Tibial artery (tissue), 4 donors: ENCODE measurements at places on chromosomes 4 and X.

- no peak for DNase-seq
- no peaks in the 10 kb centered on the region for H3K36me3 ChIP-seq
- H3K27me3 ChIP-seq = no peaks in the 10 kb centered on the region
- H3K27ac ChIP-seq = no peak overlapping the region
- H3K4me3 ChIP-seq = no peak overlapping the region
Observed at GRCh38 chr4:26648260-26648659, 64.4 kb downstream of the TBC1D19 start.

DNA sequence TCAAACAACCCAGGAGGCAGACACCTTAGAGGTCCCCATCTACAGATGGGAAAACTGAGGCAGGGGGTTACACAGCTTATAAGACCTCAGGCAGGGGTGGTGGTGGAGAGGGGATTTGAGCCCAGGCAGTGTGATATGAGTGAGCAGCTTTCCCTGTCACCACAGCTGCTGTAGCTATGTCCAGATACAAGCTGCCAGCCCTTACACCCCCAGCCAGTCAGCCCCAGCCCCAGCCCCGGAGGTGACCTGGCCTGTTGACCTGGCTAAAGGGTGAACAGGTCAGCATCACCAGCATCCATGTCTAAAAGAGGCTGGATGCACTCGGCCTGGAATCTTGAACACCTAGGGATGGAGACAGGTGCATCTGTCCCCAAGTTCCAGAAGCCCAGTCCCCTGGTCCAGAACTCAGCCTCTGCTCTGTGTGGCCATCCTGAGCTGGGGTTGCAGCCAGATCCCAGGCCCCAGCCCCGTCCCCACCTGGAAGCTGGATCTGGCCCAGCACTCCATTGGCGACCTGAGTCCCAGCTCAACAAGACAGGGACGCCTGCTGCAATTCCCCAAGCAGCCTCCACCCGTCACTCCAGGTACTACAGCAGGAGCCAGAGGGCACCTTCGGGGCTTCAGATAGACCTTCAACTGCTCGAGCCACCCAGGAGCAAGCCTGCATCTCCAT lies 89.5 kb downstream of the JAKMIP1 start:
- H3K27ac ChIP-seq = no peak overlapping the region
- H3K4me3 ChIP-seq = no peak overlapping the region
- peaks cover 47% of the 10 kb centered on the region for H3K27me3 ChIP-seq

DNA sequence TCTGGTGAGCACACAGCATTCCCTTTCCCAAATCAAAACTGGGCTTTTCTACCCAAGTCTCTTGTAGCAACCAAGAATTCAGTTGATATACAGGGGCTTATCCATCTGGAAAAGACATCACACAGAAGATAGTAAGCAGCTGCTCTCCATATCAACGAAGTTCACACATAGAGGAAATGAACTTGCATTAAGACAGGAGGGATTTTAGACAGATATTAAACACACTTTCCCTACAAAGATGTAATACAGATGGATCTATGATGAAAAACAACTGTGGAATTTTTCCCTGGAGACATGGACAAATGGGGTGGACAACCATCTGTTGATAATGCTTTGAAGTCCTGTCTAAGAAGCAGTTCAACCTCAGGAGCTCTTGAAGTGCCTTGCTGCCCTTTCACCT lies 9.8 kb upstream of the PDE5A start:
- DNase-seq = no peak
- H3K27ac ChIP-seq = no peak overlapping the region
- no peak overlapping the region for H3K4me3 ChIP-seq

DNA sequence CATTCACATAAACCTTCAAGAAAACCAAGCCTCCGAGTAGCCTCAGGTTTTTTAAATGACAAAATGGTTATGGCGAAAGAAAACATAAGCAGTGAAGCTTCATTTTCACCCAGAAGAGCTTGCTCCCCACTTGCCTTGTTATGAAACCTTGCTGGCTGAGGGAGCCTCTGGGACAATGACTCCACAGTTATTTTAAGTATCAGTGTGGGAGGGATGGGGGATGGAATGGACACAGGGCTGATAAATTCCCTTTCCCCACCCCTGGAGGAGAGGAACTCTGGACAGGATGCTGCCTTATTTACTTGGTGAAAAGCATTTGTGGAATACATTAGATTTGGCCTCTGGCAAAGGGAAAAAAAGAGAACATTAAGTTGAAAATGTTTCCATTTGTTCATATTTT lies 220.7 kb upstream of the CNKSR2 start:
- H3K27me3 ChIP-seq = no peaks in the 10 kb centered on the region
- no peak overlapping the region for H3K27ac ChIP-seq
- H3K4me3 ChIP-seq = no peak overlapping the region
- peak; percentile 44 for DNase-seq

DNA sequence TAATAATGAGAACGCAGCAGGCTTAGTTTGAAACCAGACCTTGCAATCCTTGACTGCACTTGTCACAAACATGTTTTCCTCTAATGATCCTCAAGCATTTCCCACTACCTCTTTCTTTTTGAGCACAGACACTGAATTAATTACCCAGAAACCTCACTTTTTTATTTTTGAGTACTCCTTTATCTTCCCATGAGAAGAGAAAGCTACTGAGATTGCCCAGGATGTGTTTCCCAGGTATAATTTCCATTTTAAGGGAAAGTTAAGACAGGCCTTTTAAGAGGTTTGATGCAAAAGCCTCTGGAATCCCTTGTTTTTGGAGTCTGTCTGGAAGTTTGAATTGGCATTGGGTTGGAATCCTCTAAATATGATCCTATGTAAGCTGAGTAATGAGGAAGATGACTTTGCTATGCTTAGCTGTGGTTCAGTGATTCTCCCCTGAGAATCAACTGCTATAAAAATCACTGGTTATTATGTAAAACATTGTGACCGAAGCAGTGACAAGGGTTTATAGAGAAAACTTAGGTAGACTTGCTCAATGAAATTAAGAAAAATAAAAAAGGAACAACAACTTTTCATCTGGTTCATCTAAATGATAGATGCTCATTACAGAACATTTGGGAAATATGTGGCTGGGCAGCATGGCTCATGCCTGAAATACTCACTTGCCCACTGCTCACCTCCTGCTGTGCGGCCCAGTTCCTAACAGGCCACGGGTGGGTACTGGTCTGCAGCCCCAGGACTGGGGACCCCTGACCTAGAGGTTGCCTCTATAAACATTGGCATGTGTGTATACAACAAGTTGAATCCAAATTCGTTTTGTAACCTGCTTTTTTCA lies 10.8 kb upstream of the RHOH start:
- no peak for DNase-seq
- no peaks in the 10 kb centered on the region for H3K4me1 ChIP-seq
- H3K4me3 ChIP-seq = no peak overlapping the region

GRCh38 chrX:136094962-136095361 lies 52.4 kb upstream of the FHL1 start:
- no peak overlapping the region for H3K4me3 ChIP-seq
- no peaks in the 10 kb centered on the region for H3K27me3 ChIP-seq
- H3K36me3 ChIP-seq = no peaks in the 10 kb centered on the region

DNA sequence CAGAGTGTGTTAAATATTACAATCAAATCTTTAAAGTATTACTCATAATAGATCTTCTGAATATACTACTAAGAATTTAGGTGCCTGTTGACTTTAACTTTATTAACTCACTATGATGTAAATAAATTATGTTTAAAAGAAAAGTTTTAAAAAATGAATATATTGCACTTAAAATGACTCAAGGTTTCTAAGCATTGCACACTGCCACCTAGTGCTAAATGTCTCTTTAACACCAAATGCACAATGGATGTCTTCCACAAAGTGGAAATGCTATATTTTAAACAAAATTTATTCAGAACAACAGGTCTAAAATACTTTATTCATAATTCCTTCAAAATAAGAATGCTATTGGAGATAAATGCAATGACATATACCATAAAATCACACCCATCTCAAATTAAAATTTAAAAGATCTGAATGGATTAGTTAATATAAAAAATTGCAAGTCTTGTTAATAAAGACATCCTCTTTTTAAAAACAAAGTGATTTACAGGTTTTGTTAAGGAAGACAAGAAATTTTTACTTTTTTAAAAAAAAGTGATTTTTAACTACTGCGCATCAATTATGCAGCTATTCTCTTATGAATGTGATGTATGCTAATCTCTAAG lies 5.5 kb downstream of the INPP4B start:
- no peaks in the 10 kb centered on the region for H3K36me3 ChIP-seq
- no peak overlapping the region for H3K4me3 ChIP-seq
- no peak for DNase-seq
- H3K4me1 ChIP-seq = peaks cover 16% of the 10 kb centered on the region
- no peak overlapping the region for H3K27ac ChIP-seq

DNA sequence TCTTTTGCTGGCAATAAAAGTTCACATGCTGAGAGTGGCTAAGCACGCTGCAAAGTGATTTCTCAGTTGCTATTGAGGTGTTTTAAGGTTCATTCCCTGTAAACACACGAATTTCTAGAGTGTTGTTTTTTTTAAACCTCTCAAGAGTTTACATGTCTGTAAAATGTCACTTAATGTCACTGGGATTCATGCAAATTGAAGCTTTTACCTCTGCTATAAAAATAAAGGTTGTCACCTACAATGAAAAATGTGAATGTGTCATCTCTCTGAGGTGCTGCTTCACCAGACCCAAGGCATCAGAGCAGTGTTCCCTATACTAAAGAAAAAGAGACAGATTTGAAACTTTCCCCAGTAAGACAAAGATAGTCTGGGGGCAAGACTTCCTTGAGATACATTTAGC lies 127.0 kb downstream of the PPA2 start:
- H3K36me3 ChIP-seq = no peaks in the 10 kb centered on the region
- DNase-seq = no peak

GRCh38 chr4:55014876-55015275 lies 110.5 kb downstream of the KDR start:
- H3K36me3 ChIP-seq = no peaks in the 10 kb centered on the region
- H3K4me3 ChIP-seq = no peak overlapping the region
- no peak overlapping the region for H3K27ac ChIP-seq
- peaks cover 15% of the 10 kb centered on the region for H3K4me1 ChIP-seq

GRCh38 chr4:126752702-126753101 lies 880.1 kb upstream of the INTU start:
- no peaks in the 10 kb centered on the region for H3K36me3 ChIP-seq
- DNase-seq = no peak
- H3K4me3 ChIP-seq = no peak overlapping the region
- H3K4me1 ChIP-seq = no peaks in the 10 kb centered on the region
- no peaks in the 10 kb centered on the region for H3K27me3 ChIP-seq

- peak; percentile 26 for DNase-seq
- no peaks in the 10 kb centered on the region for H3K36me3 ChIP-seq
- H3K4me3 ChIP-seq = no peak overlapping the region
- peaks cover 6% of the 10 kb centered on the region for H3K4me1 ChIP-seq
- no peak overlapping the region for H3K27ac ChIP-seq
Observed at GRCh38 chrX:24498181-24498580, 33.1 kb downstream of the PDK3 start.

DNA sequence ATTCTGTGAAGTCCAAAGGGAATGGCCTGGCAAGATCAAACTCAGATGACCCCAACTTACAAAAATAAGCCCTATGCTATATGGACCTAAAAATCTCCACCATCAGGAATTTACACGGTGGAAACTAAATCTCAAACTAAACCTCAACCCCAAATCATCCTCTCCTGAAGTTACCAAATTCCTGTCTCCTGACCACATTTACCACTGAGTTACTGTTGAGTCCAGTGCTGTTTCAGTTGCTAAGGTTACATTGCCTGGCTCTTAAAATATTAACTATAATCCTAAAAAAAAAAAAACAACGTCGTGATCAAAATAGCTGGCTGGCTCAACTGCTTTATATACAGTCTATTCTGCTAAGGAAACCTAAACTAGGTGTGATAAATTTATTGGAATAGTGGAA lies 315.2 kb upstream of the SLIT2 start:
- DNase-seq = no peak
- H3K27ac ChIP-seq = no peak overlapping the region
- H3K27me3 ChIP-seq = no peaks in the 10 kb centered on the region
- H3K36me3 ChIP-seq = no peaks in the 10 kb centered on the region
- no peak overlapping the region for H3K4me3 ChIP-seq
- H3K4me1 ChIP-seq = no peaks in the 10 kb centered on the region

DNA sequence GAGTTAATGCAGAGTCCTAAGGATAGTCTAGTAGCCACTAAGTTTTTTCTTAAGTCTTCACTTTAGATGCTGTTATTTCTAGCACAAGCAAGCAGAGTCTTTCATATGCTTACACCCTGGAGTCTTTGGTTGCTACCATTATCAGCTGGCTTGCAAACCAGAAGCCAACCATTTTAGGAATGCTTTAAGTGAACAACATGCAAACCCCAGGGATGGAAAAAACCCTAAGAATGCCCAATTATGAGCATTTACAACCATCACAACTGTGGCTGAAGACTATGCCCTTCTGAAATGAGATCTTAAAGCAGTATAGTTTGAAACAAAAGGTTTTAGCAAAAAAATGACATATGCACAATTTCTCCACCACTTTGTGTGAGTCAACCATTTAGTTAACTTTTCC lies 6.6 kb downstream of the MID1IP1 start:
- H3K36me3 ChIP-seq = no peaks in the 10 kb centered on the region
- H3K4me3 ChIP-seq = no peak overlapping the region
- H3K27ac ChIP-seq = no peak overlapping the region
- H3K27me3 ChIP-seq = no peaks in the 10 kb centered on the region
- no peaks in the 10 kb centered on the region for H3K4me1 ChIP-seq

- H3K36me3 ChIP-seq = no peaks in the 10 kb centered on the region
- H3K4me3 ChIP-seq = no peak overlapping the region
- H3K4me1 ChIP-seq = peaks cover 13% of the 10 kb centered on the region
- no peak overlapping the region for H3K27ac ChIP-seq
- DNase-seq = no peak
Observed at GRCh38 chr4:110639207-110640090, 16.6 kb upstream of the PITX2 start.
